ENCODE measurements at places on chromosomes 11 and 22.

- no peak for DNase-seq
These were observed 184.4 kb upstream of the B3GAT1 start for GRCh38 chr11:134596404-134596803.

GRCh38 chr11:94959179-94959578 is 14.2 kb downstream of the CWC15 start:
- no peak for DNase-seq

DNA sequence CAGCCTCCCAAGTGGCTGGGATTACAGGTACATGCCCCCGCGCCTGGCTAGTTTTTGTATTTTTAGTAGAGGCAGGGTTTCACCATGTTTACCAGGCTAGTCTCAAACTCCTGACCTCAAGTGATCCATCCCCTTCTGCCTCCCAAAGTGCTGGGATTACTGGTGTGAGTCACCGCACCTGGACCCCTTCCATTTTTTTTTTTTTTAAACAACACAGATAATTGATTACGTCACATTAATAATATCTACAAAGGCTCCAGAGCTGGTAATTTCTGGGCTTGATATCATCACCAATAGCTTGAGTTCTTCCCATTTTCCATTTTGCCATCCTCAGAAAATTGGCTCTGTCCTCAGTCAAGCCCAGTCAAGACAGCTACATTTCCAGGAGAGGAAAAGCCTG is 7.2 kb downstream of the TTLL1 start:
- no peak for DNase-seq

DNA sequence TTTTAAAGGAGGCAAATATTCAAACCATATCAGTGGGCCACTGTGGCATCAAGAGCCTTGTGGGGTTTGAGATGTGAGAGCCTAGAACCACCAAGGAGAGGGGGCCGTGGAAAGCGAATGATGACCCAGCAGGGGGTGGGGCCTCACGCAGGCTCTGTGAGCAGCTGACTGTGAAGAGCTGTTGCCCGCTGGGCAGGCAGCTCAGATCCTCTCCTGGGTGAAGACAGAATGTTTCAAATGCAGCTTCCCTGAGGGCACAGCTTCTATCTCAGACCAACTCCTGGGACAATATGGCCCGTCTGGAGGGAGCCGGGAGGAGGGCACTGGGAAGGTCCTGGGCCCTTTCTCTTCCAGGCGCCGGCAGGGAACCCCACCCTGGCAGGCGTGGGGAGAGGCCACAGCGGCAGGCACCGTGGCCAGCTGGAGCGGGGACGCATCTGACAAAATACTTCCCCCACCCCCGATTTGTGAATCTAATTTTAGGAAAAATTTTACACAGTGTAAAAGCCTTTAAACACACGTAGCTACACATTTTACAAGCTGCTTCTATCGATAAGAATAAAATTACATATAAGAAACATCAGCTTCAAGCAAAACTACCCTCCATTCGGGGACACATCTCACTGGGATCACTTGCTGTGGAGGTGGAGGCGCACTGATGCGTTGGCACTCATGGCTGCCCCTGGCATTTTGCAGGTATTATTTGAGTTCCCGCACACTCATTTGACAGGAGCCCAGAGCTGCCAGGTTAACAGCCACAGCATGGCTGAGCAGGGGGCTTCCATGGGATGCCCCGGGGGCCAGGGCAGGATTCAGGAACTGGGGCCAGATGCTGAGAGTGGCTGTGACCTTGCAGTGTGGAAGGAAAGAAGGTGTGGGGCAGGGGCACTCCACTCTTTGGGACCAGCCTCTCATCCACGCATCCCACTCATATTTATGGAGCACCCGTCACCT is 40.3 kb downstream of the PARVG start:
- no peak for DNase-seq

DNA sequence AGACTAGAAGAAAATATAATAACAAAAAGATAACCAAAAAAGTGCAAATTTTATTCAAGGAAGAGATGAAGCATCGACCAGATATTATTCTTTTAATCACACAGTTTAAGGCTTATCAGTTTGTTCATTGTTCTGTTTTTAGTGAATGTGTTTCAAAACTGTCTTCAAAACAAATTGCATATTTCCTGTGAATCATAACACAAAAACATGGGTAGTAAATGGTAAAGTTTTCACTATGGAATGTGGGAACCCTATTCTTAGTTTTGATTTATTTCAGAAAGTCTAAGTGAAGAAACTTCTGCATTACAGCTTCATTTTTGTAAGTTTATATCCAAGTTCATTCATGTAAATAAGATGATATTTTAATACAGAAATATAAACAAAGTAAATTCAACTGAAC is 207.6 kb upstream of the LUZP2 start:
- no peak for DNase-seq

DNA sequence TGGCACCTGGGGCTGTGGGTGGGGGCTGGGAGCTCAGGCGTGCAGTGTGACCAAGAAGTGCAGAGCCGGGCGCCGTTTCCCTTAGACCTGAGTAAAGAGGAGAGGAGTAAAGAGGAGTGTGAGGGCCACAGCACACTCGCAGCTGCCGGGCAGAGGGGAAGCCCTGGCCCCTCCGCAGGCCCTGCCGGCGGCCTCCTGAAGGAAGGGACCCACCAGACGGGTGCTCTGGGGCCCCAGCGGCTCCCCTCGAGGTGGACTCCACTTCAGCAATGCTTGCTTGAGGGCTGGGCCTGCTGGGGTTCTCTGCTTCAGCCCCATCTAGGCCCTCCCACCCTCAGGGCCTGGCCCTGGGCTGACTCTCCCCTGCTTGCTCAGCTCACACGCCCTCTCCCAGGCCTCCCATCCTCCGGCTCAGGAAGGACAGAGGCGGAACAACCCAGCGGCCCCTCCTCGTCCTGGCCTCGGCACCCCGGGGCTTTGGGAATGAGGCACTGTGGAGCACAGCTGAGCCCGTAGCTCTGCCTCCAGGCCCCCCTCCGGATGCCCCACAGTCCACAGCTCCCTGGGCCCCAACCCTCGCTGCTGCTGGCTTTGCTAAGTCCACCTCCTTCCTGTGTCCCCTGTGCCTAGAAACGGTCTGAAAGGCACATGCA is 1198.7 kb downstream of the BRD1 start:
- no peak for DNase-seq

DNA sequence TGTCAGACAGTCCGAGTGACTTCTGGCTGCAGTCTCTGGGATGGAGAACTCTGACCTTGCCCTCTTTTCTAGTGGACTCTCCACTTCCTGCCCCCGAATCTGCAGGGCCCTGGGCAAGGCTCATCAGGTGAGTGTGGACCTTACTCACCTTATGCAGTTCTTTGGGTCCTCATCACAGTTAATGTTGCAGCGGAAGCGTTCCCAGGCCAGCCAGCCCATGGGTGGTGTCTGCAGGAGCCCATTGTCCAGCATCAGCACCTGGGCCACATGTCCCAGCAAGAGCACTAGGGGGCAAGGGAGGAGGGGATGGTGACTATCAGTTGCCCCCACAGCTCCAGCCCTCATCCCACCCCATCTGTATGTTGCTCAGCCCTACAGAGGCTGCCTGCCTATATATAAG is 2.3 kb downstream of the NAGA start:
- no peak for DNase-seq

DNA sequence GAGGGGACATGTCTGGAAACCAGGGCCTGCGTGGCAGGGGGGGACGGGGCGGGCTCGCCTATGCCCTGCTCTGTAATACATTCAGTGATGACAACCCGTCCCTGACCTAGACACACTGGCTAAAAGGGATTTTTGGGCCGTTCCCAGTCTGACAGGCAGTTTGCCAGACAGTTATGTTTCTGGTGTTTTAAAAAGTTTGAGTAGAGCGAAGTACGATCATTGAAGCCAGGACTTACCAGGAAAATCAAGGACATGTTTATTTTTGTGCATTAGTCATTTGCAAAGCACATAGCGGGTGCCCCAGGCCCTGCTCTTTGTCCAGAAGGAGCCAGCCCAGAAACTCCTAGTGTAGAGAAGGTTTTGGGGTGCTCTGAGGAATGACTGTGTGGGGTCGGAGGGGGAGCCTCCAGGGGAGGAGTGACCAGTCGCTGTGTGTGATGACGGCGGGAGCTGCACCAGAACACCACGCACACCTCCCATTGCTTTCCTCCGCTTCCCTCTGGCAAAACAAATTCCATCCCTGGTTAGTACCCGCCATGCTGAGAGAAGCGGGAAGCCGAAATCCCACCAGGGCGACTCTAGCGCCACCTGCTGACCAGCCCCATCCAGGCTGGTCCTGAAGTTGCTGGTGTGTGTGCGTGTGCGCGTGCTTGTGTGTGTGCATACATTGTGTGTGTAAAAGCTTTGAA is 50.8 kb downstream of the FBLN1 start:
- DNase-seq = peak; percentile 18

DNA sequence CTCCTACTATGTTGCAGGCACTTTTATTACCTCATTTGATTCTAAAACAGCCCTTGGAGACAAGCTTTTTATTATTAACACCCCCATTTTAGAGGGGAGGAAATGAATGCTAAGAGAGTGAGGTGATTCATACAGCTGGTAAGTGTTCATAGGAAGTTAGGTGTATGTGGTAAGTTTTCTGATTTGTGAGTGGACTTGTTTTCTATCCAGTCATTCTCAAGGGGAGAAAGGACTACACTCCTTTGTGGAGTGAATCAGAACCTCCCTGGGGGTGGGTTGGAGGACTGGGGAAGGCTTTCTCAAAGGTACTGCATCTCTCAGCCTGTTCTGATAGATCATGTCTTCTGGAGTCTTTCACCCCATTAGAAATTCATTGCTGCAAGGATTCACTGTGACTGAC is 23.5 kb downstream of the PKNOX2 start:
- DNase-seq = no peak

DNA sequence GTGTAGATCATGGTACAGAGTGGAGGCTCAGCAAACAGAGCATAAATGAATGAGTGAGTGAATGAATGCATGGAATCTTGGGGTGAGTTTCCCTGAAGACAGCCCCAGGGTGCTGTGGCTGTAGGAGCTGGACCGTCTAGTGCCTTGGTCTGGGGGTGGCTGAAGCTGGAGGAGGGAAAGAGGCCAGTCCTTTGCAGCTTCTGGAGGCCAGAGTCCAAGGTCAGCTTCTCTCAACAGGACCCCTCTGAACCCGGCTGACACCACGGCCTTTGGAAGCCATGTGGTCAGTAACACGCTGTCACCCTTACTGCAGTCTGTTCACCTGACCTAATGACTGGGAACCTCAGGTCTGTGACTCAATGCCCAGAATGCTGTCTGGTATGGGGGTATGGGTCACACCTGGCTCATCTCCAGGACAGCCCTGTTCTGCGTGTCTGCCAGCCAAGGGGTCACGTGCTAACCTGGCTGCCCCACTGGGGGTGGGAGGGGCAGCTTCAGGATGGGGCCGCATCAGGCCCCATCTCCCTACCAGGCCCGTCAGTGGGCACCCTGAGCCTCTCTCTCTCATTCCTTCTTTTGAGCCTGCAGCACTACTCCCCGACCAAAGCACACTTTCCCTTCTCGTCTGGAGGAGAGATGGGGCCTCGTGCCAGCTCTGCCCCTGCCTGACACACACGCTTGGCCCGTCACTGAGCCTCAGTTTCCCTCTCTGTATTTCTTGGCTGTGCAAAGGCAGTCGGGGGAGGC is 24.1 kb upstream of the CHKA start:
- no peak for DNase-seq

DNA sequence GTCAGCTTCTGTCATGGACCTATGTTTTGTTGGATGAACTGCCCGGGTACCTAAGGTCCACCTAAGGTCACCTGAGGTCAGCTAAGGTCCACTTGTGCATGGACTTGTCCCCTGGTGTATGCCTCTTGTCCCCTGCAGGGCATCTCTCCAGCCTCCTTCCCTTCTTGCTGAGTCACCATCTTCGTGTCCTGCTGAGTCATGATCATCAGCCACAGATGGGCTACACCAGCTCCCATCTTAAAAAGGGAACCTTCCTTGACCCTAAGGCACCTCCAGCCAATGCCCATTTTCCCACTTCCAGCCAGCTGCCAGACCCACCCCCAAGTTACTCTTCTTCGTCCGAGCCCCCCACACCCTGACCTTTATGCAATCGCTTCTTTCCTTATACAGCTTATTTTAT is 544.9 kb downstream of the TBC1D22A start:
- DNase-seq = no peak

DNA sequence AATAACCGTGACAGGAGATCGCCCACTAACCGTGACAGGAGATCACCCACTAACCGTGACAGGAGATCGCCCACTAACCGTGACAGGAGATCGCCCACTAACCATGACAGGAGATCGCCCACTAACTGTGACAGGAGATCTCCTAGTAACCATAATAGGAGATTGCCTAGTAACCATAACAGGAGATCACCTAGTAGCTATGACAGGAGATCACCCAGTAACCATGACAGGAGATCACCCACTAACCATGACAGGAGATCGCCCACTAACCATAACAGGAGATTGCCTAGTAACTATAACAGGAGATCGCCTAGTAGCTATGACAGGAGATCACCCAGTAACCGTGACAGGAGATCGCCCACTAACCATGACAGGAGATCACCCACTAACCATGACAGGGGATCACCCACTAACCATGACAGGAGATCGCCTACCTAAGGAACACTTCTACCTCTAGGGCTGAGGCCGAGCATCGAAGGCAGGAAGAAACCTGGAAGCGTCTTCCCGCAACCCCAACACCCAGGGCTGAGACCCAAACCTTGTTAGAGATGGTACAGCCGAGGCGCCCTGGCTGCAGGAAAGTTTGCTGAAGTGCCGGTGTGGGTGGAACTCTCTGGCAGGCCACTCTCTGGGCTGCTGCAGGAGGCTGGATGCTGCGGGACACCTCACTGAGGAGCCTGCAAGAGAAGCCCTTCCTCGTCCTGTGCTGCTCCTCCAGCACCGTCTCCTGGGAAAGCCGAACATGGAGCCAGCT is 67.5 kb upstream of the THY1 start:
- DNase-seq = no peak

Data from stimulated activated CD8-positive, alpha-beta memory T cell treated with anti-CD3 and anti-CD28 coated beads, Interleukin-15, amount 100 ng/mL, for 48 hours (primary cell).